ENCODE measurements at places on chromosomes 7 and 10.

DNA sequence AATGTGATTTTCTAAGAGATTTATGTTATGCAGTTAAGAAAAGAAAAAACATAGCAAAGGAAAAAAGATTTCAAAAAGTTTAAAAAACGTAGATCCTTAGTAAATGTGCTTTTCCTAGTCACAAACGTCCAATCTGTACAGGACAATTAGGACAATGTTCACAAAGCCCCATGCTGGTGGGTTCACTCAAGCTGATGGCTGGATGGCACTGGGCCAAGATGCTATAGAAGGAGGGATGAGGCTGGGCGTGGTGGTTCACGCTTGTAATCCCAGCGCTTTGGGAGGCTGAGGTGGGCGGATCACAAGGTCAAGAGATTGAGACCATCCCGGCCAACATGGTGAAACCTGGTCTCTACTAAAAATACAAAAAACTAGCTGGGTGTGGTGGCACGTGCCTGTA, 22.1 kb downstream of the SVIL start:
- DNase-seq, result no peak

- peak; percentile 25 for DNase-seq
Measured at GRCh38 chr7:151051108-151051507, 2.8 kb downstream of the ASIC3 start.

- no peak for DNase-seq
Measured at GRCh38 chr7:155448632-155449007, 9.3 kb upstream of the EN2 start.

GRCh38 chr10:19488592-19489280, 327.5 kb upstream of the PLXDC2 start:
- no peak for DNase-seq

GRCh38 chr7:77484785-77485184, 52.3 kb upstream of the PTPN12 start:
- no peak for DNase-seq

GRCh38 chr7:35695473-35695850, 527 bp upstream of the HERPUD2 start:
- DNase-seq, result peak; percentile 28

- no peak for DNase-seq
Measured at GRCh38 chr10:58319599-58319998, 15.2 kb upstream of the UBE2D1 start.

DNA sequence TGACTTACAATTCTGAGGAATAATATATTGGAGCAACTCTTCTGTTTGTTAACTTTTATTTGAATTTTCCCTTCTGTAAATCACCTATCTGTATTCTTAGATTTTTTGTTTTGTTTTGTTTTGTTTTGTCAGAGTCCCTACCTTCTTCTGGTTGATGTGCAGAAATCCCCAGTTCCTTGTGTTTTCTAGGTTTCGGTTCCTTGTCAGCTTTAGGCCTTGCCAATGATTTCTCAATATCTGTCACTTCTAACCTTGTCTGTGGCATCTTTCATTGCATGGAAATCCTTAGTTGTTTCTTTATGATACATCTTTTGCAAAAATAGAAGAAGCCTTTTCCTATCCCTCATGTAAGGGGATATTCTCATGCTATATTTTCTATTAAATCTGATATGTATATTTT, 21.7 kb upstream of the ST8SIA6 start:
- DNase-seq, result no peak
